ENCODE measurements at places on chromosomes 3 and 15.

GRCh38 chr3:122415762-122416654 is at the start of gene WDR5B:
TSS of gene WDR5B (minus strand) at chr3:122416062. CDS start at chr3:122415528, 534 bp downstream.
- DNase-seq = peak; percentile 99
- peaks cover 48% of the 10 kb centered on the region for H3K4me1 ChIP-seq
- H3K4me3 ChIP-seq = peak within 1 kb of the TSS; percentile 96
- peaks cover 36% of the 10 kb centered on the region for H3K36me3 ChIP-seq
- H3K27me3 ChIP-seq = no peaks in the 10 kb centered on the region

- no peaks in the 10 kb centered on the region for H3K36me3 ChIP-seq
- H3K27me3 ChIP-seq = no peaks in the 10 kb centered on the region
- H3K4me1 ChIP-seq = no peaks in the 10 kb centered on the region
- no peak for DNase-seq
- no peak overlapping the region for H3K27ac ChIP-seq
Measured at GRCh38 chr15:26702381-26702780, 70.5 kb downstream of the GABRB3 start.

- H3K27me3 ChIP-seq = peaks cover 48% of the 10 kb centered on the region
- no peak overlapping the region for H3K27ac ChIP-seq
- no peak overlapping the region for H3K4me3 ChIP-seq
- H3K36me3 ChIP-seq = no peaks in the 10 kb centered on the region
- DNase-seq = no peak
Measured at GRCh38 chr3:51876186-51876585, 785 bp upstream of the IQCF5 start.

GRCh38 chr3:178761024-178761423 is 224.8 kb downstream of the KCNMB2 start:
- H3K4me3 ChIP-seq = no peak overlapping the region
- no peaks in the 10 kb centered on the region for H3K36me3 ChIP-seq
- H3K27me3 ChIP-seq = no peaks in the 10 kb centered on the region
- H3K27ac ChIP-seq = no peak overlapping the region

- H3K4me1 ChIP-seq = no peaks in the 10 kb centered on the region
- H3K36me3 ChIP-seq = no peaks in the 10 kb centered on the region
- H3K27ac ChIP-seq = no peak overlapping the region
- H3K4me3 ChIP-seq = no peak overlapping the region
Measured at GRCh38 chr3:132254076-132254755, 63.0 kb upstream of the ACP3 start.

GRCh38 chr15:33022629-33023028 is 171.9 kb downstream of the FMN1 start:
- no peak overlapping the region for H3K4me3 ChIP-seq
- H3K36me3 ChIP-seq = no peaks in the 10 kb centered on the region
- no peak overlapping the region for H3K27ac ChIP-seq
- H3K4me1 ChIP-seq = no peaks in the 10 kb centered on the region
- no peaks in the 10 kb centered on the region for H3K27me3 ChIP-seq

DNA sequence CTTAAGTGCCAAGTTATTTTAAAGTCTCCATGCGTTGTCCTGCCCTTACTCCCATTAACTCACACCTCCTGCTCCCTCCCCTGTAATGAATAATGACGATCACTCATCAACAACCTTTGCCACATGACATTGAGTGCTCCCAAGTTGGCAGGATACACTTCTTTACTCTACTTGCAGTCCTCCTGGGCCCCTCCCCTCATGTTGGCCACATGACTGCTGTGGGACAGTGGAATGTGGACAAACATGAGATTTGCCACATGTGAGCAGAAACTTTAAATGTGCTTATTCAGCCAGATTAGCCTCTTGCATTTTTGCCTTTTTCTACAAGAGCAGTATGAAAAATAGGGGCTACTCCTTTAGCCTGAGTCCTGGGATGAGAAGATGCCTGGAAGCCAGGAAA is 167.9 kb downstream of the DCLK3 start:
- peaks cover 15% of the 10 kb centered on the region for H3K27me3 ChIP-seq
- no peak overlapping the region for H3K4me3 ChIP-seq
- no peaks in the 10 kb centered on the region for H3K36me3 ChIP-seq
- H3K27ac ChIP-seq = no peak overlapping the region
- H3K4me1 ChIP-seq = no peaks in the 10 kb centered on the region
- no peak for DNase-seq

GRCh38 chr3:105013657-105014056 is 353.1 kb upstream of the ALCAM start:
- no peaks in the 10 kb centered on the region for H3K36me3 ChIP-seq
- H3K27me3 ChIP-seq = no peaks in the 10 kb centered on the region
- H3K27ac ChIP-seq = no peak overlapping the region
- no peak overlapping the region for H3K4me3 ChIP-seq
- no peak for DNase-seq
- H3K4me1 ChIP-seq = no peaks in the 10 kb centered on the region

DNA sequence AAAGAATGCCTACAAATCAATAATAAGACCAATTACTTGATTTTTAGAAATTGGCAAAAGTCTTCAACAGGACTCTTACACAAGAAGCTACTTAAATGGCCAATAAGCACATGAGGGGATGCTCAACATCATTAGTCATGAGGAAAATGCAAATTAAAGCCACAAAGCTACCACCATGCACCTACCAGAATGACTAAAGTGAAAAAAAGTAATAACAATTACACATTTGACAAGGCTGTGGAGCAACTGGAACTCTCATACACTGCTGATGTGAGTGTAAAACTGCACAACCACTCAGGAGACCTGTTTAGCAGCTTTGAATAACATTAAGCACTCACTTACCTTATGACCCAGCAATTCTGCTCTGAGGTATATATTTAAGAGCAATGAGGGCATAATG is 68.4 kb downstream of the PPCDC start:
- peaks cover 6% of the 10 kb centered on the region for H3K4me1 ChIP-seq
- no peak for DNase-seq
- no peaks in the 10 kb centered on the region for H3K27me3 ChIP-seq
- no peak overlapping the region for H3K4me3 ChIP-seq

- DNase-seq = no peak
- no peaks in the 10 kb centered on the region for H3K4me1 ChIP-seq
- no peak overlapping the region for H3K4me3 ChIP-seq
- H3K27ac ChIP-seq = no peak overlapping the region
- H3K27me3 ChIP-seq = no peaks in the 10 kb centered on the region
- H3K36me3 ChIP-seq = no peaks in the 10 kb centered on the region
Measured at GRCh38 chr3:58059349-58060321, 51.4 kb downstream of the FLNB start.
